Tongue (tissue), 3 donors: ENCODE measurements at places on chromosomes 12 and 14.
A peak's percentile ranks its signal among the peaks of the same experiment; 100 is the strongest.

DNA sequence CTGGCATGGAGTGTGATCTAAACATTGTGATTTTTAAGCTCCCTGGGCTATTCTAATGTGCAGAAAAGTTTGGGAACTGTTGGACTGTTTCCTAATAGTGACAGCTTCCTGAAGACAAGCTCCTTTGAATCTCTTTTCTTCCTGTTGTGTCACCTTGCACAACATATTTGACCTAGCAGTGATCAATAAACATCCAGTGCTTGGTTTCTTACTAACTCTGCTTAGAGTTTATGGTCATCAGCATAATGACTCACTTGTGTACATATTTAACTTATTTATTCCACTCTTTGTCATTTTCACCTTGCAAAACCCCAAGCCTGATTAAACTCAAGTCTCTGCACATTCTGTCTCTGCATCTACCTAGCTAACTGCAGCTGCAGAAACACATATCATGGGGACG, 27.3 kb upstream of the TBC1D30 start:
- DNase-seq = no peak

- peak; percentile 13 for DNase-seq
Measured at GRCh38 chr12:118842866-118843265, 138.5 kb upstream of the SRRM4 start.

GRCh38 chr14:36935976-36936678, 236.3 kb downstream of the SLC25A21 start:
- peak; percentile 30 for DNase-seq

DNA sequence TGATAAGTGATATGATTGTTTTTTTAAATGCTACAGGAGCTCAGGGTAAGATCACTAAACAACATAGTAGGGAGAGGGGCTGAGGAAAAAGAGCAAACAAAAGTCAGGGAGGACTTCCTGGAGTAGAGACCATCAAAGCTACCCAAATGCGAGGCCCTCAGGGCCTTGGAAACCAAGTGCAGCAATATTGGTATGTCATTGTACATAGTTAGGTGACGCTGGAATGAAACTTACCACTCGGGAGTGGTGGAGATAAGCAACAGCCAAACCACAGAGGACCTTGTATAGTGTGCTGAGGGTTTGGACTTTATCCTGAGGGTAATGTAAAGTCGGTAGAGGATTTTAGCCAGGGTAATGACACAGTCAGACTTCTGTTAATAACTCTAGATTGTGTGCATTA, 13.8 kb downstream of the KITLG start:
- no peak for DNase-seq

- DNase-seq = no peak
Measured at GRCh38 chr12:119601877-119602733, 8.5 kb downstream of the TMEM233 start.

GRCh38 chr14:69999261-69999674, 120.1 kb downstream of the SMOC1 start:
- DNase-seq = peak; percentile 66

GRCh38 chr12:11879306-11879705, 191.4 kb upstream of the BCL2L14 start:
- DNase-seq = no peak

DNA sequence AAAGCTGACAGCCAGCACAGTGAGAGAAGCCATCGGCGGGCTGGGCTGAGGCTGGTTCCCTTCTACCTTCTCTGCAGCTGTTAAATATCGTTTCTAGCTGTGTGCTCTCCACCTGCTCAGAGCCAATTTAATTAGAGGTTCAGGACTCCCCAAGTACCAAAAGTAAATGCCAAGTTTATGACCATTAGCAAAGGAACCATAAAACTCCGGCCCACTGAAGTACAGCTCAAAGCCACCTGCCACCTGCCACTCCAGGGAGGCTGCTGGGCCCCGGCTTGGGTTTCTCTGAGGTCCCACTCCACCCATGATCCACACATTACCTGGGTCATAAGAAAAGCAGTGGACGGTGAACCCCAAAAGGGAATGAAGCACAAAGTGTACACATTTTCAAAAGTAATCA, 272.8 kb downstream of the KSR2 start:
- no peak for DNase-seq

GRCh38 chr12:4215229-4216186, 58.1 kb upstream of the CCND2 start:
- peak; percentile 25 for DNase-seq

DNA sequence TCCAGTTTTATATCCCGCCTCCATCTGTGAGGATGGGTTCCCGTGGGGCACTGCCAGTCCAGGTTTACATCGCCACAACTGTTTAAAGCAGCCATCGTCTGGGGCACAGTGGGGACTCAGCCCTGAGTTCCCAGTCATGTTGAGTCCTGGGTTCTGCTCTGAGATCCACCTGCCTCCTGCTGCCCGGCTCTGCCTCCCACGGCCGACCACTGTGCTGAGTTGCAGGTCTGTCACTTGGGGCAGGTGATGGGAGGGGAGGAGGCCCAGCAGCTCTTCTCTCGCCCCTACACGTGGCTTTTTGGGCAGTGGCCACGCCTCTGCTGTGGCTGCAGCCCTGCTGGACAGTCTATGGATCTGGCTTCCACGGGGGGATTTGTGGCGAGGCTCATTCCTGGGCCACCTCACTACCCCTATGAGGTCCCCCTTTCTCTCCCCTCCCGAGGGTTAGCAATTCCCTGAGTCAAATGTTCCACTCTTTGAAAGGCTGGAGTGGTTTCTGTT, 143.0 kb downstream of the ADGRD1 start:
- no peak for DNase-seq

DNA sequence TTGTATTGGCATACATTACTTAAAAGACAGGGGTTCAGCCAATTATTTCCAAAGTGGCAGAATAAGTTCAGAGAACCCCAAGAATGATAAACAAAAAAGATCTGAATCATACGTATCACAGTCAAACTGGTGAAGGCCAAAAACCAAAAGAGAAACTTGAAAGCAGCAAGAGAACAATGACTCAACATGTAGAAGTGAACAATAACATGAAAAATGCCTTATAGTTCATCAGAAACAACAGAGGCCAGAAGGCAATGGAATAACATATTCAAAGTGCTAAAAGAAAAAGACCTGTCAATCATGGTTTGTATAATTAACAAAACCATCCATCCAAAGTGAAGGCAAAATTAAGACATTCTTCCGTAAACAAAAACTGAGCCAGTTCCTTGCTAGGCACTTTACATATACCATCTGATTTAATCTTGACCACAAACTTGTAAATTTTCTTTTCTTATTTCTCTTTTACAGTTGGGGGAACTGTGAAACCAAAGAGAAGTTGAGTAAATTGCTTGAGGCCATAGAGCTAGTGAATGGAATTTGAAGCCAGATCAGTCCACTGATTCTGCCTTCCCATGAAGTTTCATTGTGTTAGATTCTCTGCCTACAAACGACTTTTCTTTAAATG, 232.1 kb upstream of the SEL1L start:
- no peak for DNase-seq

- DNase-seq = no peak
Measured at GRCh38 chr14:64184103-64184729, 110.0 kb downstream of the ESR2 start.

DNA sequence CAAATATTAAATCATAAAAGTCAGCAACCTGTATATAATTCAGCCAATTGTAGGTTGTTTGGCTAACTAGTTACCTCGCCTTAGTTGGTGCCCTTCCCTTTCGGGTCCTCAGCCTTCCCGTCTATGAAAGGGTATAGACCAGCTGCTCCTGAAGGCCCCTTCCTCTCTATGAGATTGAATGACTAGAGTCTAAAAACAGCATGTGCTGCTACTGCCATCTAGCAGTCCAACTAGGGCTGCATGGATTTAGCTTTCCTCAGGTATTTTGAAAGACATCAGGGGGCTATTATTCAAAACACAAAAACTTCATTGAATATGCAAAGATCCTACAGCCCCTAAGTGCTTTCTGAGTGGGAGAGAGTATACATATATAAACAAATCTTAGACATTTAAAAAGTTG, 37.0 kb upstream of the TMEM263 start:
- peak; percentile 47 for DNase-seq

GRCh38 chr12:84463741-84464495, 448.7 kb downstream of the SLC6A15 start:
- peak; percentile 61 for DNase-seq

DNA sequence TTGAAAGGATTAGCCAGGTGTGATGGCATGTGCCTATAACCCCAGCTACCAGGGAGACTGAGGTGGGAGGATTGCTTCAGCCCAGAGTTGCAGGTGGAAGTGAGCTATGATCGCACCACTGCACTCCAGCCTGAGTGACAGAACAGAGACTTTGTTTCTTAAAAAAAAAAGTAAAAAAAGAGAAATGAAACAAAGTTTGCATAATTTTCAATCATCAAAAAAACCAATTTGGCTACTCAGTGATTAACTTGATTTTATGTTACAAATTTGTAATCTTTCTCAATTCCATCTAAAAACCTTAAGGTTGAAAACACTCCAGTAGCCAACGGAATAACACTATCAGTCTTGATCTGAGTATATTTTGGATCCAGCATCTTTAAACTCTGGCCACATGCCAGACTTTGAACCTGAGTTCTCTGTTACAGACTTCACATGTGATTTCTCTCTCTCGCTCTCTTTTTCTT, 12.6 kb upstream of the DENND5B start:
- no peak for DNase-seq

GRCh38 chr14:95889236-95889979, 12.8 kb downstream of the TUNAR start:
- no peak for DNase-seq

- no peak for DNase-seq
Measured at GRCh38 chr14:31096255-31096654, 70.1 kb upstream of the STRN3 start.

DNA sequence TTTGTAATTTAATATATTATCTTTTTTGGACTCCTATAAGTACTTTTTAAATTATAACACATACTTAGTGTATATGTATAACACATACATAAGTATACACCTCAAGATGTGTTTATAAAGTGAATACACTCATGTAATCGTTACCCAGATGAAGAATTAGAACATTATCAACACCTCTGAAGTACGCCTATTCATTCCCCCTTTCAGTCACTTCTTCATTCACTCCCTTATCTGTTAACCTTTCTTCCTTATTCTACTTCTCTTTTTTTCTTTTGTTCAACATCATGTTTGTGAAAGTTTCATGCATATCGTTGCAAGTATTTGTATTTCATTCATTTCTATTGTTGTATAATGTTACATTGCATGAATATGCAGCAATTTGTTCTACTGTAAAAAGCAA, 98.5 kb downstream of the ARID2 start:
- no peak for DNase-seq
